ENCODE measurements at places on chromosomes 12 and 14. TPM values are rescaled to one million over a fixed set of nuclear protein-coding genes. Genes with fewer than 3 reads are reported as not detected.

CLSTN3 gene
- total RNA-seq: 149 TPM

MUCL1 gene
- total RNA-seq: not detected

CCDC175 gene
- total RNA-seq: not detected

PTPN6 gene
- total RNA-seq: 28.7 TPM

NANOG gene
- total RNA-seq: 0.18 TPM

ASB2 gene
- total RNA-seq: 199 TPM

ANKS1B gene
- total RNA-seq: not detected

TAOK3 gene
- 14.2 TPM for total RNA-seq

ERBB3 gene
- total RNA-seq: 341 TPM

IGF1 gene
- total RNA-seq: 2.0 TPM

- no peak for DNase-seq
- H3K36me3 ChIP-seq: peaks cover 14% of the 10 kb centered on the region
- peaks cover 98% of the 10 kb centered on the region for H3K4me1 ChIP-seq
- peak overlapping the region; percentile 100 for H3K27ac ChIP-seq
- no peaks in the 10 kb centered on the region for H3K27me3 ChIP-seq
- no peak overlapping the region for H3K4me3 ChIP-seq
Observed at GRCh38 chr12:57832966-57833365, 13.6 kb downstream of the CTDSP2 start.

DNA sequence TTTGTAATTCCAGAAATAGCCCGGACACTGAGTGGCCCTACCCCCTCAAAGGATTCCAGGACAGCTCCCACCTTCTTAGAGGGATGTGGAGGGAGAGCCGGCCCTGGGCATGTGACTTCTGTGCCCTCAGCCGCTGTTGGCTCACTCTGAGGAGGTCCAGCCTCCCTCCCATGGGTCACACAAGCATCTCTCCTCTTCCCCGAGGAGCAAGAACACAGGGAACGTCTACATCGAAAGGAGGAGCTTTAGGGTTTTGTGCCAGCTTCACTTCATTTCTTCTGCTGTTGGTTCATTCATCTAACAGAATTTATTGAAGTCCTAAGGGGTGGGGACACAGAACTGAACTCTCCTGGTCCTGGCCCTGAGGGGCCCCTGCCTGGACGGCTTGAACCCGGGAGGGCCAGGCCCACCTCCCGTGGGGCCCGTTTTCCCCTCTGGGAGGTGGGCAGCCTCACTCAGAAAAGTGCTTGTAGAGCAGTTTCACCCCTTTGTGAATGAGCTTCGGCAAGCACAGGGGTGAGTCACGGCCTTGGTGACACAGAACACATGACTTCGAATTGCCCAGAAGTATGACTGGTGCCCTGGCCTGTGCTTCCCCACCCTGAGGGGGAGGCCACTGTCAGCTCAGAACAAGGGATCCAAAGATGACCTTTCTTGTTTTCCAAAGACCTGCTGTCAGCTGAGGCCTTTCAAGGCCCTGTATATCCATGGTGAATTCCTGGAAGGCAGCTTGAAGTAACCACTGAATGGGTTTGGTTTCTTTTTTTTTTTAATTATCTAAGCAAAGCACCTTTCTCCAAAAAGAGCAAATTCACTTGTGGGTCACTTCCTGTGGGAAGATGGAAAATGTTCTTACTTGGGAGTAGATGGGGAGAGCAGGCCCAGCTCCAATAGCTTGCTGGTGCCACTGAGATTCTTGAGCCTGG, 39.2 kb downstream of the NFKBIA start:
- no peaks in the 10 kb centered on the region for H3K27me3 ChIP-seq
- H3K36me3 ChIP-seq: no peaks in the 10 kb centered on the region
- H3K4me3 ChIP-seq: no peak overlapping the region
- peak overlapping the region; percentile 75 for H3K27ac ChIP-seq
- peaks cover 18% of the 10 kb centered on the region for H3K4me1 ChIP-seq

- no peaks in the 10 kb centered on the region for H3K36me3 ChIP-seq
- H3K4me1 ChIP-seq: no peaks in the 10 kb centered on the region
- H3K27ac ChIP-seq: no peak overlapping the region
- no peaks in the 10 kb centered on the region for H3K27me3 ChIP-seq
- no peak overlapping the region for H3K4me3 ChIP-seq
Observed at GRCh38 chr14:76259029-76259735, 107.5 kb downstream of the GPATCH2L start.

- H3K36me3 ChIP-seq: no peaks in the 10 kb centered on the region
- H3K27ac ChIP-seq: no peak overlapping the region
- H3K4me3 ChIP-seq: no peak overlapping the region
- H3K27me3 ChIP-seq: no peaks in the 10 kb centered on the region
- H3K4me1 ChIP-seq: peaks cover 7% of the 10 kb centered on the region
Observed at GRCh38 chr14:89771251-89771650, 183.3 kb downstream of the EFCAB11 start.

DNA sequence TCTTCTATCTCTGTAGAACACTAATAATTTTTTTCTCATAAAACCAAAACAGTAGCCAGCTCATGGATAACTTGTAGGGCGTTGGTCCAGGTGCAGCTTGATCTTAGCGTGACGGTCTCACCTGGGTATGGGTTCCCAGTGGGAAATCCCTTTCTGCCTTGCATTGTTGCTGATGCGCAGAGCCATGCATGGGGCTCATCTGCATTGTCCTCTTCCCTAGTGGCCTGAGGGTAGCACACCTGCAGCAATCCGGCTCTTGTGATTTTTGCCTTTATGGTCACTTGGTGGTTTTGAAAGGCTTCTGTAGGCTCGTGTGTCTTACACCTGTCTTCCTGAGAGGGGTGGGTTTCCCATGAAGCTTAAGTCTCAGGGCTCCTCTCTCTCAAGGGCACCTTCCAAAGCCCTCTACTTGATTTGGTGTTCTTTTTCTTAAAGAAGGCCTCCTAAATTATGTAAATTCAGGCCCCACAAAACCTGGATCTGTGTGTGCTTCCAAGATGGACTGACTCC, 130.6 kb downstream of the PRKCH start:
- DNase-seq: no peak
- no peak overlapping the region for H3K4me3 ChIP-seq
- peaks cover 5% of the 10 kb centered on the region for H3K4me1 ChIP-seq
- H3K27me3 ChIP-seq: no peaks in the 10 kb centered on the region

GRCh38 chr12:89648211-89648930, 60.3 kb downstream of the ATP2B1 start:
- H3K4me3 ChIP-seq: no peak overlapping the region
- no peak overlapping the region for H3K27ac ChIP-seq
- DNase-seq: no peak
- H3K36me3 ChIP-seq: no peaks in the 10 kb centered on the region

DNA sequence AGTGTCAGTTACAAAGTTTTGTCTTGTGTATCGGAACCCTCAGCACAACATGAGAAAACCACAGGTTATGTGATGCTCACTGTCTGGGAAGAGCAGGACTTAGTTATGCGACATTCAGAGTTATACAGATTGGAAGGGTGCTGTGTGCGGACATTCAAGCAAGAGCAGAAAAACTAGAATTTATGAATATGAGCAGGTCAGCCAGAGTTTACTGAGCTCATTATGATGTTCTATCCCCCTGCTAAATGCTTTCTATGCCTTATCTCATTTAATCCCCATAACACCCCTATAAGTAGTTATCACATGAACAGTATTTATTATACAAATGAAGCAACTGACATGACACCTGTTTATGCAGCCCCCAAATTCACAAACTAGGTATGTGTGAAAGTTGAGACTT, 1083.2 kb downstream of the FLRT2 start:
- no peaks in the 10 kb centered on the region for H3K27me3 ChIP-seq
- H3K36me3 ChIP-seq: no peaks in the 10 kb centered on the region
- H3K27ac ChIP-seq: no peak overlapping the region
- no peaks in the 10 kb centered on the region for H3K4me1 ChIP-seq
- H3K4me3 ChIP-seq: no peak overlapping the region
- DNase-seq: peak; percentile 59

DNA sequence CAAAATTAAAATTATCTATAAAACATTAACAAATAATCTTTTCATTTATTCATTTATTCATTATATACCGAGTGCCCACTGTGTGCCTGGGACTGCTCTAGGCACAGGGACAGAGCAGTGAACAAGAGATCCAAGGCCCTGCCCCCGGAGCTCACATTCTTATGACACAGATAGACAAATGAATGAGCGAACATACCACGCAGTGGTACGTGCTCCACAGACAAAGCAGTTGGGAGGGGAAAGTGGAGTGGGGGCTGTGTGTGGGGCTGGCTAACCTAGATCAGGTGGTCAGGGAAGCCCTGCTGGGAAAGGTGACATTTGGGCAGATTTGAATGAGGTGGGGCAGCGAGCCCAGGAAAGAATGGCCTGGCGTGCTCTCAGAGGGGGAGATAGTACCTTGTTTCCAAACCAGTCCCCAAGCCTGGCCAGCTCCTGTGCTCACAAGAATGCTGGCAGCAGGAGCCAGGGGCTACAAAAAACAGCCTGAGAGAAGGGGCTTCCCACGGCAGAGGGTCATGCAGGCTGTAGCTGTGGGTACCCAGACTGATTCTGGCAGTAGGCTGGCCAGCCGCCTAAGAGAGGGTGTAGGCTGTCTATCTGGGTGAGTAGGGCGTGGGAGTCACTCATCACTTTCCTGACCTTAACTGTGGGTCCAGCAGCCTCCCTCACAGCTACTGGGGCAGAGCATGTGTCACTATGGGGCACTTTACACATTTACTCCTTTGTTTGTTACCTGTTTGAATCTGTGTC, 57.8 kb upstream of the ACTN1 start:
- no peaks in the 10 kb centered on the region for H3K27me3 ChIP-seq
- H3K4me1 ChIP-seq: peaks cover 9% of the 10 kb centered on the region
- H3K27ac ChIP-seq: peak overlapping the region; percentile 16
- no peak for DNase-seq

DNA sequence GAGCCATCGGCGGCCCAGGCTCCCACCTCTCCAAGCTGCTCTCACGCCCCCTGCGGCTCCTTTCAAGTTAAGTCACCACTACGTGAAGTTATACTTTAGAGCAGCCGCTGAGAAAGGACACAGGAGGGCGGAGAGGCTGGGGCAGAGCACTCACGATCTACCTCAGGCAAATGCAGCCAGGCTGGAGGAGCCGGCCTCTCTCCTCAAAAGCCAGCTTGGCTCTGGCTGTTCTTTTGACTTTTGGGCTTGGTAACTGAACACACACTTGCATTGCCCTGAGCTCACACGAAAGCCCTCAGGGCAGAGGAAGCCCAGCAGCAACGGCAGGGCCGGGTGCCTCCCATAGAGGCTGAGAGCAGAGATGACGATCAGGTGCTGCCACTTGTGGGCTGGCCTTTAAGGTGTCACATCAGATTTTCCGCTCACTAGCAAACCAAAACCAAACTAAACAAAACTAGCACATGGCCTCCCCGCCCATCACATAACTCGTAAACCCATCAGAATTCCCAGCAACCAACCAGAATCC, 75.2 kb downstream of the PITPNM2 start:
- H3K4me1 ChIP-seq: peaks cover 31% of the 10 kb centered on the region
- peak overlapping the region; percentile 53 for H3K27ac ChIP-seq
- H3K4me3 ChIP-seq: peak overlapping the region; percentile 0

DNA sequence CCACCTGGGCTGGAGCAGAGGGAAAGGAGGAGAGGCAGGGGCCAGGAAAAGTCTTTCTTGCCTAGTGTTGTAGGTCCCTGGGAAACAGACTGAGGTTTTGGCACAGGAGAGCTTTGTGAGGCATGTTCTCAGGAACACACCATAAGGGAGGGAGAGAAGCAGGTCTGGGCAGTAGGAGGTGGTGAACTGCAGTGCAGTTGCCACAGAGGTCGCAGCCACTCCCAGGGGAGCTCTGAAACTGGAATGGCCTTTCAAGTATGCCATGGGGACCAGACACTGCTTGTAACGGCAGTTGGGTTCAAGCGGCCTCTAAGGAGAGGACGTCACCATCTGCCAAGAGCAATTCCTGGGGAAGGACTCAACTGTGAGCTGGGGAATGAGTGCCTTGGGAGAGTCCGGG, 35.4 kb upstream of the NKX2-8 start:
- H3K27ac ChIP-seq: no peak overlapping the region
- no peak overlapping the region for H3K4me3 ChIP-seq
- no peaks in the 10 kb centered on the region for H3K4me1 ChIP-seq
- no peaks in the 10 kb centered on the region for H3K36me3 ChIP-seq
- no peak for DNase-seq
- no peaks in the 10 kb centered on the region for H3K27me3 ChIP-seq

- DNase-seq: no peak
- H3K4me3 ChIP-seq: no peak overlapping the region
- no peaks in the 10 kb centered on the region for H3K4me1 ChIP-seq
- H3K27ac ChIP-seq: no peak overlapping the region
Observed at GRCh38 chr14:105442125-105442524, 22.5 kb downstream of the MTA1 start.

- peaks cover 5% of the 10 kb centered on the region for H3K4me1 ChIP-seq
- H3K36me3 ChIP-seq: no peaks in the 10 kb centered on the region
- no peak overlapping the region for H3K4me3 ChIP-seq
- H3K27me3 ChIP-seq: no peaks in the 10 kb centered on the region
Observed at GRCh38 chr12:80195074-80195726, 95.9 kb downstream of the OTOGL start.
